CD4-positive, alpha-beta T cell treated with Interleukin-6 at 100 ng/mL for 8 hours (primary cell): ENCODE measurements at places on chromosomes 3 and 15.

DNA sequence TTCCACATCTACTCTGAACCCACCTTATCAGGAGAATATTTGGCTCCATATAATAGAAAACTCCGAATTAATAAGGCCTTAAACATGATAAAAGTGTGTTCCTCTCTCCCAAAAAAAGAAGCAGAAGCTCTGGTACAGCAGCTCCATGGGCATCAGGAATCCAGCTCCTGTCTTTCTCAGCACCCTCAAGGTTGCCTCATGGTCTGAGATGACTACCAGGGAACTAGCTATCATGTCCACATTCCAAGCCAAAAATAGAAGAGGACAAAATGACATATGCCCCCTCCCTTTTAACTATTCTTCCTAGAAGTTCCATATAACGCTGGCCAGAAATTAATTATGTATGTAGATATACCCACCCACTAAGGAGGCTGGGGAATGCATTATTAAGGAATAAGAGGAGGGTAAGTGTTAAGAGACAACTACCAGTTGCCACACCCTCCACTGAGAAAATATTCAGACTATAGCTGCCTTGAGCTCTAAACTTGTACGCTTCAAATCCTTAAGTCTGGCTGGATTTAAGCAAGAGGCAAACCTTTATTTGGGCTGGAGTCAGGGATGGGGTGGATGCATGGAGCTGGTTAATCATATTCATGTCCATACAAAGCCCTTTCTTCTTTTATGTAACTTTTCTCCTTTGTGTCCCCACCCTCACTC is 35.8 kb upstream of the CTDSPL start:
- no peak for DNase-seq

GRCh38 chr3:115254492-115255196 is 107.6 kb upstream of the ZBTB20 start:
- DNase-seq, result no peak

GRCh38 chr3:62919784-62920465 is 44.7 kb upstream of the CADPS start:
- no peak for DNase-seq

DNA sequence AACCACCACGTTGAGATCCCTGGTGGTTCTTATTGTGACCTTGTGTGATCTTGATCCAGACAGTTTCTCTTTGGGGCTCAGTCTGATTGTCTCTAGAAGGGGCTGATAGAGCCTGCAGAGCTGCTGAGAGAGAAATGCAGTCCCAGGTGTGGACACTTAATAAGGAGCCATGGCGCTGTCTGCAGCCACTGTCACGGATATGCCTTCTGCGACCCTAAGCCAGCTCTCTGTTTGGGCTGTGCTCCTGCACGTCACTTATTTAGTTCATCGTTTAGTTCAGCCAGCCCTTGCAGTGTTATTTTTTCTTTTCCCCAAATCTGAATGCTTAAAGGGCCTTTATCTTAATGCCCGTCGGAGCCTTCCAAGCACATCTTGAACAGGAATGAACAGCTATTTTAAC is 12.0 kb downstream of the SLC6A1 start:
- DNase-seq, result no peak

DNA sequence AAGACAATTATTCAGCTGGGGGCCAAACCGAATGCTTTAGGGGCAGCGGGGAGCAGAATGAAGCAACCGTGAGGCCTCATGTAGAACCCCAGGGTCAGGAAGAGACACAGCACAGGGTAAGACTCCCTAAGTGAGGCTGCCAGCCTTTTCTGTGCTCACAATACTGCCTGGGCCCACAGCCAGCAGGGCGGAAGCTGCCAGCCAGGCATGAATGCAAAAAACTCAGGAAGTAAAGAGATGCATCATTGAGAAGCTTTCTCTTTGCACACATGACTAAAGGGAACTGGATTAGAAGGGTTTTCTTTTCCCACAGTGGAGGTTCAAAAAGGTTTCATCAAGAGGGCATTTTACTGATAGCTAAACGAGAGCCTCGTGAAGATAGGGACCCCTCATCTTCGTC is 33.3 kb downstream of the CA12 start:
- no peak for DNase-seq

- no peak for DNase-seq
Observed at GRCh38 chr15:59176653-59177316, 29.9 kb upstream of the LDHAL6B start.

GRCh38 chr3:133805384-133805701 is 272 bp upstream of the SRPRB start:
- no peak for DNase-seq

- DNase-seq, result no peak
Observed at GRCh38 chr3:79490165-79491028, 277.4 kb downstream of the ROBO1 start.

GRCh38 chr3:150346981-150347863 is 60.9 kb upstream of the TSC22D2 start:
- DNase-seq, result no peak

DNA sequence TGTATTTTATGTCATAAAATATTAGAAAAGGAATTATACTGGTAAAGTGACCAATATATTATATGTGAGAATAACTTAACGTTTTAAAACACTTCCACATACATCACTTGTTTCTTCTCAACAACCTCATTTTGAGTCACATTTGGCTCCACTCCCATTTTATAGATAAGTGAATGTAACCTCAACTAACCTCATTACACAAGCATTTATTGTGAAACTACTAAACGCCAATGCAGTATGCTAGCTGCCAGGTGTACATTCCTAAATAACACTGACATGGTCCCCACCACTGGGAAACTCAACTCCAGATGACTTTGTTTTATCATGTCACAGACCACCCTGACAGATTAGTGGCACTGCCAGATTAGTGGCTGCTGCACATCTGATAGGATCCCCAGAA is 249.7 kb upstream of the CNTN4 start:
- DNase-seq, result no peak
